Activated CD4-positive, alpha-beta T cell treated with anti-CD3 and anti-CD28 coated beads, Interleukin-2, amount 50 U/mL, for 48 hours (primary cell): ENCODE measurements at places on chromosomes 11 and 22.

GRCh38 chr11:11279956-11280689 lies 72.9 kb downstream of the CSNK2A3 start:
- no peak for DNase-seq

DNA sequence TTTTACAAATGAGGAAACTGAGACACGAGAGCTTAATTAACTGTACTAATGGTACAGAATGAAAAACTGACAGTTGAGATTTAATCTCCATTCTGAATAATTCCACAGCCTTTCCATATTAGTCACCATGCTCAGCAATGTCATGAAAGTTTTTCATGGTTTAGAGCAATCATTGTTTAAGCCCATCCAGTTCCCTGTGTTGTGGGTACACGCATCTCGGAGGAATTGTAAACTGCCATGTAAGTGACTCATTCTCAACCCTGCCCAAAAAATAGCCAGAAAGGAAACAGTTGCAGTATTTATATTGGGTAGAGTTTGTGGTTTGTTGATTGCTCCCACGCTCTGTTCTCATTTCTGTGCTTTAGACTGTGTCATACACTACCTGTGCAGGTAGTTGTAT lies 1790.8 kb downstream of the LRRC4C start:
- DNase-seq, result no peak

DNA sequence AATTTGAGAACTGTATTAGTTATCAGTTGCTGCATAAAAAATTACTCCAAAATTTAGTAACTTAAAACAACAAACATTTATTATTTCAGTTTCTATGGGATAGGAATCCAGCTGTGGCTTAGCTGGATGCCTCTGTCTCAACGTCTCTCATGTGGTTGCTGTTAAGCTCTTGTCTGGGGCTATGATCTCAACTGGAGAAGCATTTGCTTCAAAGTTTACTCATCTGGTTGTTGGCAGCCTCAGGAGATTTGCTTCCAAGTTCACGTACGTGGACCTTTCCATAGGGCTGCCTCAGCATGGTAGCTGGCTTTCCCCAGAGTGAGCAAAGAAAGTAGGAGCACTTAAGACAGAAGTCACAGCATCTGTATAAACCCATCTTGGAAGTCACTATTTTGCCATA lies 144.9 kb upstream of the SESN3 start:
- no peak for DNase-seq

- no peak for DNase-seq
These were observed 18.8 kb upstream of the TSPAN18 start for GRCh38 chr11:44708009-44708408.

DNA sequence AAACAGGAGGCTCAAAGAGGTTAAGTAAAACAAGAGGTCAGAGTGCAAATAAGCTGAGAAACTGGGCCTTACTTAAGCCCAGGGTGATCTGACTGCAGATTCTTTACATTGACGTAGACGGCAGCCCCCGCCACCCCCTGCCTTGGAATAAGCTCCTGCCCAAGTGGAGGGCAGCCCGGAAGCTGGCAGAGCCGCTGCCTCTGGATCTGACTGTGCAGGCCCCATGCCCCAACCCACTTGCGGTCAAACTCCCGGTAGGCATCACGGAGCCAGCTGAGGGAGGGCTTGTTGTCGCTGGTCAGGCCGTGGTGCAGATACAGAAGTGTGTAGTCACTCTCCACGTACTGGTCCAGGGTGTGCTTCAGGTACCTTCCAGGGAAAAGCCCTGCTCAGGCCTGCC lies 18.6 kb downstream of the ARHGAP1 start:
- DNase-seq, result no peak

DNA sequence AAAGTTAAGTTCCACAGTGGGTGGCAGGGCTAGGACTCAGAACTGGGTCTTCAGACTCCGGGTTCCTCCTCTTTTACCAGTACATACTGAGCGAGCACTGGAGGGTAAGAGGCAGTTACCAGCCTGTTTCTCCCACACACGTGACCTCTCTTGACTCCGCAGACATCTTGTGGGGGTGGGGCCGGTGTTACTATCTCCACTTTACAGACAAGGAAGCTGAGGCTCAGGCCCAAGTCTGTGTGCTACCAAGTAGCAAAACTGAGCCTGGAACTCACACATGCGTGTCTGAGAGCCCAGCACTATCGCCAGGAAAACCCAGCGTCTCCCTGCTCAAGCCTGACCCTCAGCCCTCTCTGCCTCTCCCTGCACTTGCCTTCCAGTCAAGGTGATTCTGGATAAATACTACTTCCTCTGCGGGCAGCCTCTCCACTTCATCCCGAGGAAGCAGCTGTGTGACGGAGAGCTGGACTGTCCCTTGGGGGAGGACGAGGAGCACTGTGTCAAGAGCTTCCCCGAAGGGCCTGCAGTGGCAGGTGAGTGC lies 16.0 kb upstream of the SMIM35 start:
- DNase-seq, result no peak

DNA sequence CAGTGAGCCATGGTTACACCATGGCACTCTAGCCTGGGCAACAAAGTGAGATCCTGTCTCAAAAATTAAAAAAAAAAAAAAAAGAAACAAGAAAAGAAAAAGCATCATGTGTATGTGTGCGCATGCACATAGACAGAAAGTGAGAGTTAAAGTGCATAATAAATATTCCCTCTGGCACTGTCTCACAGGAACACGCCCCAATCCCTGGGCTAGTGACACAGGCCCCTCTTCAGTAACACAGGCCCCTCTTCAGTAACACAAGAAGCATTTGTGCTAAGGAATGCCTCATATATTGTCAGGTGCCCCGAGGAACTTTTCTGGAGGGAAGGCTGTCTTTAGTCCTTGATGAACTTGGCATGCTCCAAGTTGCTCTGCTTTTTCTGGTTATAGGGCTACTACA lies 57.5 kb downstream of the RPL27A start:
- no peak for DNase-seq

DNA sequence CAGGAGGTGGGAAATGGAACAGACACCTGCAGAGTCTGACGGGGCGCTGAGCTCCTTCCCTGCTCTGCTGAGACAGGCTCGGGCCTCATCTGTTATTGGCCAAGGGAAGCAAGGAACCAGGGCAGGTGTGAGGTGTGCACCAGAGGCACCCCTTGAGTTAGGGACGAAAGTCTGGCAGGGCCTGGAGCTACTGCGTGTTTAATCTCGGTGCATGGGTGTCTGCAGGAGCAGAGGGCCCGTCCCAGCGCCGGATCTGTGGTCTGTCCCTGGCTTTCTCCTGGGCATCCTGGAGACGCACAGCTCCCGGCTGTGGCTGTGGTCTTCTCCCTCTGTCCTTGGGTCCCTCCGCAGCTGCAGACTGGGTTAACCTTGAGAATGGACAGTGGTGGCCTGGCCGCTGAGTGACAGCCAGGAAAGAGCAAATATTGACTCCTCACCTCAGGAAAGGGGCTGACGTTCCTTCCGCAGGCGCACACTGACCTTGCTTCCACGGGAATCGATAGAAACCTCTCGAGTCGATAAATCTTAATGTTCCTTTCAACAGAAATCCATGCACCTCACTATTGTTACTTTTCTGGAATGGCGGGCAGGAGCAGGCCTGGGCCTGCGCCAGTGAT lies 975.6 kb downstream of the BRD1 start:
- no peak for DNase-seq

GRCh38 chr11:29255401-29255800 lies 761.4 kb downstream of the KCNA4 start:
- no peak for DNase-seq

- no peak for DNase-seq
These were observed 36.6 kb downstream of the RASSF10 start for GRCh38 chr11:13045734-13046133.

GRCh38 chr11:73416786-73417185 lies 40.6 kb downstream of the RELT start:
- DNase-seq, result no peak

GRCh38 chr11:120432056-120433018 lies 79.2 kb upstream of the GRIK4 start:
- DNase-seq, result peak; percentile 18

DNA sequence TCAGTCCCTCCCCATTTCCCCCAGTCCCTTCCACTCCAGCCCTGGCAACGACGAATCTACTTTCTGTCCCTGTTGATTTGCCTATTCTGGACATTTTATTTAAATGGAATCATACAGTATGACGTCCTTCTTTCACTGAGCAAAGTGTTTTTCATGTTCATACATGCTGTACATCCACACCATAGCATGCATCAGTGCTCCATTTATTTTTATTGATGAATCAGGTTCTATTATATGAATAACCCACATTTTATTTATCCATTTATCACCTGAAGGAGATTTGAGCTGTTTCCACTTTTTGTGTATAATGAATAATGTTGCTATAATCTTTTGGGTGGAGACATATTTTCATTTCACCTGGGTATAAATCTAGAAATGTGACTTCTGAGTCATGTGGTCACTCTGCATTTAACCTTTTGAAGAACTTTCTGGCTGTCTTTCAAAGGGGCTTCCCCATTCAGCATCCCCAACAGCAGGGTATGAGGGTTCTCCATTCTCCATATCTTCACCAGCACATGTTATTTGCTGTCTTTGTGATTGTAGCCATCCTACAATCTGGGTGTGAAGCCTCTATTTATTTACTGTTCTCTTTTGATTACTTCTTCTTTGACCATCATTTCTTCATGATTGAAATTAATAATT lies 531.7 kb downstream of the ETS1 start:
- no peak for DNase-seq

GRCh38 chr11:12123273-12123672 lies 12.9 kb downstream of the MICAL2 start:
- DNase-seq, result no peak

DNA sequence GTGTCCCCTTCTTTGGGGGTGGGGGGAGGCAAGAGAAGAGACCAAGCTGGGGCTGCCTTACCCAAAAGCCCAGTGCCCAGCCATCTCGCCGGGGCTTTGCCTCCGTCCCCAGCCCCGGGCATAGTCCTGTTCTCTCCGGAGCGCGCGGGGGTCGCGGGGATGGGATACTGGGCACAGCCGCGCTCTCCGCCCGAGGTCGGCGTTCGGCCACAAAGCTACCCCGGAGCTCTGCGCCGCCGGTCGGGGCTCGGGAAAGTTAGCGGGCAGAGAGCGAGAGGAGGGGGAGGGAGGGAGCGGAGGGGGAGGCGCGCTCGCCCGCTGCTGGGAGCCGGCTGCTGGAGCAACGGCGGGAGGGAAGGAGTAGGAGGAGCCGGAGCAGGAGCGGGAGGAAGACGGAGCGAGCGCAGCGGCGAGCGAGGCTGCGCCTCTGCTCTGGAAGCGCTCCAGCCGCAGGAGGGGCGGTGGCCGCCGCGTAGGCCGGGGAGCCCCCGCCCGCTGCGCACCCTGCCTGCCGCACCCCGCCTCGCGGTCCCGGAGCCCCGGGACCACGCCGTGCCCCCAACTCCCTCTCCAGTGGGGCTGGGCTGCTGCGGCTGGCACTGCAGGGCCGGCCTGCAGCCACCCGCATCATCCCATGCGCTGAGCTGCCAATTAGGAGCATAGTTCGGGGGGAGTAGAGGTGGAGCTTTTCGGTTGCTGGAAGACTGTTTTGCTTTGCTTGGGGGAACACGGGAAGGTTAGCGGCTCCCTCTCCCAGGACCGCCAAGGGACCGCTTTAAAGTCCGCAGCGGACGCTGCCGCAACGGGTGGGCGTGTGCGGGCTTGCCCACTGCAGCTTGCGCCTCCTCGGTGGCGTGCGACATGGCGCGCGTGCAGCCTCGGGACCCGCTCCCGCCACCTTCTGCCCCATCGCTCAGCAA lies at the start of gene SCN4B:
TSS of gene SCN4B (minus strand) at position 272 of the 920 bp plus-strand sequence. CDS start at position 122, 150 bp downstream.
- DNase-seq, result peak; percentile 34

GRCh38 chr22:19904174-19904856 lies 37.3 kb upstream of the COMT start:
- no peak for DNase-seq

- no peak for DNase-seq
These were observed 128.8 kb upstream of the SORL1-AS1 start for GRCh38 chr11:121581607-121582006.

DNA sequence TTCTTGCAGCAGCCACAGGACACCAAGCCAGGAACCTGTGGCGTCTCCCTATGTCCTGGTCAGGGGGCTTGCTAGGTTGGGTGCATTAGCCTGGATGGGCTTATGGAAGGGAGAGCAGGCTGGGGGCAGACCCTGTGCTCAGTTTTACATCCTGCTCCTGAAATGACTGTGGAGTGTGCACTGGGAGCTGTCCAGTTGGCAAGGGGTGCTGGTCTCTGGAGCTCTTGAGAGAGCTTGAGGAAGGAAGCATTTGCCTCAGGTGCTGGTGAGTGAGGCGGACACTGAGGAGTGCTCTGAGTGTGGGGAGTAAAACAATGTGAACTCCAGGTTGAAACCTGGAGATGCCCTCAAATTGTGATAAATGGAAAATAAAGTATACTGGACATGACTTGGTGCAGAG lies 3.4 kb downstream of the SCGB1D4 start:
- DNase-seq, result no peak

- DNase-seq, result no peak
These were observed 7.8 kb downstream of the PRR14L start for GRCh38 chr22:31742115-31742514.

GRCh38 chr11:60785136-60785535 lies at the start of gene MS4A10:
MS4A10 (plus strand) TSS chr11:60785333; CDS start chr11:60790336, 5,003 bp downstream.
- no peak for DNase-seq

- DNase-seq, result no peak
These were observed 217.3 kb upstream of the NARS2 start for GRCh38 chr11:78791964-78792363.

DNA sequence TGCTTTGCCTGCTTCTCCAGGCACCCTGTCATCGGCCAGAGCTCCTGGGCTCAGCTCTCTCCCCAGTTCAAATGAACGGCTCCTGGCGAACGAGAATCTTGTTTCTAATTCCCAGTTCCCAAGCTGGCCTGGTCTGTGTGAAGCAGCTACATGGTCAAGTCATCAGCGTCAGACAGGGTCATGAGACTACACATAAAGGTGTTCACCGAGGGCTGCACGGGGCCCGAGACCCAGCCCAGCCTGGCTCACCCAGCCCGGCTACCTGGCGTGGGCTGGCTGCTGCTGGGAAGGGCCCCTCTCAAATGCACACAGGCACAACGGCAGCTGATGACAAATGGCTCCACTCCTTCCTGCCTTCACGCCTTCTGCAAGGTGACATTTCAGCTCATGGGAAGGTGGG lies 14.6 kb upstream of the CELSR1 start:
- no peak for DNase-seq

- no peak for DNase-seq
These were observed 110.3 kb downstream of the KCNQ1OT1 start for GRCh38 chr11:2589538-2589934.

DNA sequence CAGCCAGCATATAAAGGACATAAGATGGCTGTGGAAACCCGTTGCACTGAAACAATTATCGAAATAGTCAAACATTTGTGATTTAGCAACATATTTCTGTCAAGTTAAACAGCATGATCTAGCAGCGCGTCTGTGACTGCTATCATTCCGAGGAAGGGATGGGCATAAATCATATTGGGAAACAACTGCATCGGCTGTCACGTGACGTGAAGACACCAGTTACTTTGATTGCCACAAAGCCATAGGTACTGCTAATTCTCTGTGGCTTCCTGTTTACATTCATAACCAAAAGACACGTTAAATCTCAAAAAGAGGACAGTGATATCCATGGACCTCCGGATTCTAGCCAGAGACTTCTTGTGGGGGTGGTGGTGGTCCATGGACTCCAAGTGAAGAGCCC lies 87.8 kb downstream of the CACNA1I start:
- DNase-seq, result peak; percentile 27

GRCh38 chr11:819943-820649 lies 1.4 kb downstream of the PNPLA2 start:
- DNase-seq, result peak; percentile 94

- no peak for DNase-seq
These were observed 12.7 kb downstream of the BLID start for GRCh38 chr11:122103321-122103720.

- no peak for DNase-seq
These were observed 35.7 kb downstream of the SREBF2 start for GRCh38 chr22:41868556-41868955.
